NCI-H1105 (cell line): ENCODE measurements at places on chromosomes 3 and 15.

DNA sequence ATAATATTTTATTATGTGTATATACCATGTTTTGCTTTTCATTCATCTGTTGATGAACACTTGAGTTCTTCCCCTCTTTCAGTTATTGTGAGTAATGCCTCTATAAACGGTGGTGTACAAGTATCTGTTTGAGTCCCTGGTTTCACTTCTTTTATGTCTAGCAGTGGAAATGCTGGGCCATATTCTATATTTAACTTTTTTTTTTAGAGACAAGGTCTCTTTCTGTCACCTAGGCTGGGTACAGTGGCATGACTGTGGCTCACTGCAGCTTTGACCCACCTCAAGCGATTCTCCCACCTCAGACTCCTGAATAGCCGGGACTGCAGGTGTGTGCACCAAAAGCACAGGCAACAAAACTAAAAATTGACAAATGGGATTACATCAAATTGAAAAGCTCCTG lies 19.9 kb downstream of the GOLM2 start:
- no peak for DNase-seq

GRCh38 chr3:177150218-177150916 lies 46.9 kb downstream of the TBL1XR1 start:
- no peak for DNase-seq

- no peak for DNase-seq
These were observed 90.4 kb upstream of the ASB14 start for GRCh38 chr3:57382933-57383332.

- no peak for DNase-seq
These were observed 20.9 kb downstream of the OCA2 start for GRCh38 chr15:28078191-28078719.

DNA sequence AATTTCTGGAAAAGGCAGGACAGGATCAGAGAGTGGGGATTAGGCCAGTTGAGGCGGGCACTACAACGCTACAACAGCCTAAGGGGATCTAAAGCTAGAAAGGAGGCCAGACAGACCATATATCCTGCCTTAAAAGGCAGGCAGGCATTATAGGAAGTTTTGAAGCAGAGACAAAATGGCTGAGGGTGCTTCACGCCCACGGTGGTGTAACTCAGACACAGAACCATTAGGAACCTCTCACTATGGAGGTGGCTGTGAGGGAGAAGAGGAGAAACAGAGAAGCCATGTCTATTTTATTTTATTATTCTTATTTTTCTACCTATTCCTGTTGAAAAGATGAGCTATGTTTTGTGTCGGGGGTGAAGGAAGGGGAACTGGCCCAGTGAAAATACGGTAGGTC lies 2.1 kb upstream of the USP4 start:
- no peak for DNase-seq

GRCh38 chr3:95750097-95750496 lies 1064.3 kb upstream of the EPHA6 start:
- DNase-seq, result no peak

DNA sequence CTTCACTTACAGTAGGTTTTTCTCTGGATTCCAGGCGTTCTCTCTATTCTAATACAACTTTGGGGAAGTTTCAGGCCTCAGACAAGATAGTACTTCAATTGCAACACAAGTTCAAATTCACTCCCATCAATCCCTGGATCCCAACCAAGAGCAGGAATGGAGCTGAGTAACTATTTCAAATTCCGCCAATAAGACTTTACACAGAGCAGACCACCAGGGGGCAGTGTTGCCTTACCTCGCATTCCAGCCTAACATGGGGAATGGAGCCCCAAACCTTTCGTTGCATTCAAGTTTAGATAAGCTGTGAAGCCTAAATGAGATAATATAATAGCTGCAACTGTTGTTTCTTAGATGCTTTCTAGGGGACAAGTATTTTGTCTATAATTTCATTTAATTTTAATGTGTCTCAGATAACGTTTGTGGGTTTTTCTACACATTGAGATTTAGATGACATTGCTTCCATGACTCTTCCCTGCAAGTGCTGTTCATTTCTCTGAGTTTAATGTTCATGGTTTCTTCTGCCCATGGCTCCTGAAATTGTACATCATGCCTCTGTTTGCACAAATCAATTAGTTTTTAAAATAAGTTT lies 186.7 kb downstream of the NSUN3 start:
- peak; percentile 57 for DNase-seq

GRCh38 chr3:161314836-161315395 lies 56.4 kb downstream of the SPTSSB start:
- DNase-seq, result no peak

DNA sequence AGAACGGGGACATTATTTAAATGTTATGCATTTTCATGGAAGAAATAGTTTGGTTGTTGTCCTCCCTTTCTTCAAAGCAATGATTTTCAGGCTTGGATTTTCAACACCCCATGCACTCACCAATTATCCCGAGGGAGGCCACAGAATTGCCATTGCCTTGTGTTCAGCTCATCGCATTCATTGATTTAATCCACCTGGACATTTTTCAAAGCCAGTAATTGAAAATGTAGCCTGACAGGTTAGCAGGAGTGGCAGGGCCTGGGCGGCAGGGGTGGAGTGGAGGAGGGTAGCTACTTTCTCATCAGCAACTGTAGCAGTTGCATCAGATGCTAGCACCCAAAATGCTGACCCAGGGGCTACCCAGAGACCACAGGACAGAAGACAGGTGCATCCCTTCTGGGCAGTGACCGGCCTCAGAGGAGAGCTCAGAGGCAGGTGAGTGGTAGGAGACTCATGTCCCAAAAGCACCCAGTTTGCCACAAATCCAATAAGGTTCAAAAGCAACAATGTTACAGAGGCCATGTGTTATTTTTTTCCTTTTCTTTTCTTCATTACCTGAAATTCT lies 242.4 kb downstream of the CD47 start:
- DNase-seq, result no peak

DNA sequence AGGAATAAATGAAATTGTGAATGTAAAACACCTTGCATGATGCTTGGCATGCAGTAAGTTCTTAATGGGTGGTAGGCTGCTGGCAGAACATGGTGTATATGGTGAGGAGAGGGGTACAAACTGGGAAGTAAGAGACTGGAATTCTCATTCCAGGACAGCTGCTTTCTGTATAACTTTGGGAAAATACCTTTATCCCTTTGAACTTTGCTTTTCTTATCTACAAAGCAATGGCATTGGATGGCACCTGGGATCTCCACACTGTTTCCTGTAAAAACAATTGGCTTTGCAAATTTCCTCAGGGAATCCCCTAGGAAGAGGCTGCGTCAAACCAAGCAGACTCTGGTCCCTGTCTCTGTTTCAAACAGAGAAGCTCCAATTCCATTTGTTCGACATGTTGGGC lies 100.7 kb upstream of the SLC4A7 start:
- no peak for DNase-seq

DNA sequence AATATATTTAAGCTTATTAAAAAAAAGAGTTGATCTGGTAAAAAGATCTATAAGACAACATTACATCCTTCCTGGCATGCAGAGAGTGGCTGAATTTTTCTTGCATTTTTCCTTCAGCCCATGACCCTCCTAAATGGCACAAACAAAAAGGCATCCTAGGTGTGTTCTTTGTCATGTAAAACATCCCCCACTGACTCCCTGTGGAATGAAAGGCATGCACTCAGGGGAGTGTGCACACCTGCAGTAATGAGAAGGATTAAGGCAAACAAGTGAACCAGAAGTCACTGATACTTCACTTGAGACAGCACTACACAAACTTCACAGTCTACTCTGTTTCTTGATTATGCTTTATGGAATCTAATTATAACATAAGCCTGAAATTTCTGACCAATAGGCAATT lies 195.0 kb downstream of the RBMS3 start:
- no peak for DNase-seq

DNA sequence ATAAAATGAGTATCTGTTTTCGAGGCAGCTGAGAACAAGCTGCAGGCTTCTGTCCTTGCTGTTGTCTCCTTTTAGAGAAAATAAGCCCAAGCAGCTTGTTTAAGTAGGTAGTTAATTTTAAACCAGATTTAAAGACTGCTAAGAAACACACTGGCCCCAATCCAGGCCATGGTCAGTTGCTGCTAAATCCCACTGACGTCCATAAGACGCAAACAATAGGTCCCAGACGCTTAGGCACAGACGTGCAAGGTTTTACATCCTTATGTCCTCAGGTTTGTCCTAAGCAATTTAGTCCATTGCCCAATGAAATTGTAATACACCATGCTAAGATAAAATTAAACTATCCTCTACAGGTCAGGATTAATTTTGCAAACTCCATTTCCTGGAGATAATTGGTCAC lies 120.0 kb upstream of the SNTN start:
- DNase-seq, result no peak

- no peak for DNase-seq
These were observed 314.6 kb downstream of the RPLP1 start for GRCh38 chr15:69767191-69767590.

DNA sequence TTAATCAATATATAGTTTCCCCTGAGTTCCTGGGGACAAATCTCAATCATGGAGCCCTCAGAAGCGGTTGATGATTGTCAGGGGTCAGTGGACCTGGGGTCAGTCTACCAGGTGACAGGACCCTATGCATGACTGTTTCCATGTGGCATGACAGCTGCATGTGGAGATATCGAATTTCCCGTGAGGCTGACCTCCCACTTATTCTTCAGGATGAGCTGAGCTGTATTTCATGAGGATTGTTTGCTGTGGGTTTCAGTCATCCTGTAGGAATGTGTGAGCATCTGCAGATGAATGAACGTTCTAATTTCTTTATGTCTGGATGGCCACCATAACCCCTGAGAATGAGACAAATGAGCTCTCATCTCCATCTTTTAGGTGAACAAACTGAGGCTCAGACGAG lies 93.0 kb upstream of the HES1 start:
- no peak for DNase-seq

- DNase-seq, result no peak
These were observed 16.7 kb downstream of the SMAD3 start for GRCh38 chr15:67082007-67082536.

DNA sequence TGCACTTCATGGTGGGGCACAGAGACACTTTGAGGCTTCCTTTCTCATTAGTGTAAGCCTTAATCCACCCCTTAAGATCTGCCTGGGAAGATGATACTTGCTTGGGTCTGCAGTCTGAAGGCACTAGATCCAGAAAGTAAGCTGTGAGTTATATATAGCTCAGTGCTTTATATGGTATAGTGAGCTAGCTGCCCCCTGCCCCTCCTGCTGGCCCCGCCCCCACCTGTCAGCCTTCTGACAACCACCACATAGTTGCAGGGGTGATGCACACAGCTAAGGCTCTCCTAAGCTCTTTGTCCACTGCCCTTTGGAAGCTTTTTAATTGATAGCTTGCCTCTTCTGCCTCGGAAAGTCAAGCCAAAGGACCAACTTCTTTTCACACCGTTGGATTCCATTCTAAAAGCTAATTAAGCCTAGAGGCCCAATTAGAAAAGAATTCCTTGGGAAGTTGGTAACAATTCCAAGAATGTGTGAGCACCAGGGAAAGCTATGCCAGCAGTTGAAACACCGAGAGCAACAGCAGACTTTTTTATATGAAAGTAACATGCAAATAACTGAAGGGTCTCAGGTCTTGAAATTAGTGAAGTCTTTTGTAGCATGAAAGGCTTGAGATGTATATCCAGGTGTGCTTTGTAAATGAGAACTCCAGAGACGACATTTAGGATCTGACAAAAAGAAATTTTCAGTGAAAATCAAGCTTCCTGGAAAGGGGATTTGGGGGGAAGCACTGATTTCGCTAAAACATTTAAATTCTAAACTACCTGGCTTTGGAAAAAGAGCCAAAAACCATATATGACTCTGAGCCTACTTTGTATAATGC lies 2.3 kb downstream of the TPM1 start:
- no peak for DNase-seq

DNA sequence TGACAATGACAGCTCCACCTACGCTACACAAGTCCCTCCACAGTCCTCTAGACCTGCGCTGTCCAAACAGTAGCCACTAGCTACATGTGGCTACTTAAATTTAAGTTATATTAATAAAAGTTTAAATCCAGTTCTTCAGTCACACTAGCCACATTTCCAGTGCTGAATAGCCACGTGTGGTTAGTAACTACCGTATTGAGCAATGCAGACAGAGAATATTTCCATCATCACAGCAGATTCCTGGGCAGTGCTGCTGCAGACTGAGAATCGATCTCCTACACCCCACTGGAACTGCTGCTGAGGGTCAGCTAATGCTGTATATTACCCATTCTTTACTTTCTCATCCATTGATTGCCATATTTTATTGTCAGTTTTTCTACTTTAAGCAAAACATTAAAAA lies 40.9 kb downstream of the HDC start:
- no peak for DNase-seq

GRCh38 chr15:34944936-34945335 lies 24.6 kb downstream of the AQR start:
- no peak for DNase-seq

DNA sequence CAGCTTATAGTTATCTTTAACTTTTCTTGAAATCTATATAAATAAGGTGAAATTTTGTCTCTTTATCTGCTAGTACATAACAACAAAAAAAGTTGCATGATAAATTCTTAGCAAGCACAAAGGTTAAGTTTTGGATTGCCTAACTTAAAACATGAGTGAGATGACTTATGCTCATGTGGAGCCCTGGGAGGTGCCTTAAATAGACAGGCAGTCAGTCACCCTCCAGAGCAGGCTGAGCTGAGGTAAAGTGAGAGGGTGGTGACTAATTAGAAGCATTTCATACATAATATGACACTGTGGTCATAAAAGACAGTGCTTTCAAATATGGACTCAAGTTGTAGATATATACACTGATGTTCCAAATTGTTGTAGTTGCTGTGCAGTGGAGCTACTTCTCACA lies 14.6 kb upstream of the MME start:
- no peak for DNase-seq

DNA sequence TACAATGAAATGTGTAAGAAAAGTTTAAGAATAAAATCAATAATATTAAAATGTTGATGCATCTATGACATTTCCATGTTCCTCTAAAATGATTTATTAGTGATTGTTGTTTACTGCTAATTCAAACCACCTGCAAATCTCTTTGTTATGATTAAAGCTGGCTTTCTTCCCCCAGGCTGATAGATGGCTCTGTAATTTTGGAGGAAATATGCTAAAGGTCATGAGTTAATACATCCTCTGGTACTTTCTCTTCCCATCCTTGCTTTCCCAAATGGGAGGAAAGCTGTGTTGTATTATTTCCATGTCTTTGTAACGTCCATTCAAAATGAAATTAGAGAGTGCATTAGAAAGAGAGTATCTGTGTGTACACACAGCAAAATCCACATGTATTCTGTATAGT lies 139.5 kb upstream of the TMCO5A start:
- DNase-seq, result no peak

- DNase-seq, result no peak
These were observed 11.5 kb upstream of the TIMP4 start for GRCh38 chr3:12170207-12170606.

GRCh38 chr15:65569728-65570127 lies 39.5 kb downstream of the HACD3 start:
- DNase-seq, result no peak
